Fibroblast of pulmonary artery (primary cell): ENCODE measurements at places on chromosomes 13 and 19.
A peak's percentile ranks its signal among the peaks of the same experiment; 100 is the strongest.

DNA sequence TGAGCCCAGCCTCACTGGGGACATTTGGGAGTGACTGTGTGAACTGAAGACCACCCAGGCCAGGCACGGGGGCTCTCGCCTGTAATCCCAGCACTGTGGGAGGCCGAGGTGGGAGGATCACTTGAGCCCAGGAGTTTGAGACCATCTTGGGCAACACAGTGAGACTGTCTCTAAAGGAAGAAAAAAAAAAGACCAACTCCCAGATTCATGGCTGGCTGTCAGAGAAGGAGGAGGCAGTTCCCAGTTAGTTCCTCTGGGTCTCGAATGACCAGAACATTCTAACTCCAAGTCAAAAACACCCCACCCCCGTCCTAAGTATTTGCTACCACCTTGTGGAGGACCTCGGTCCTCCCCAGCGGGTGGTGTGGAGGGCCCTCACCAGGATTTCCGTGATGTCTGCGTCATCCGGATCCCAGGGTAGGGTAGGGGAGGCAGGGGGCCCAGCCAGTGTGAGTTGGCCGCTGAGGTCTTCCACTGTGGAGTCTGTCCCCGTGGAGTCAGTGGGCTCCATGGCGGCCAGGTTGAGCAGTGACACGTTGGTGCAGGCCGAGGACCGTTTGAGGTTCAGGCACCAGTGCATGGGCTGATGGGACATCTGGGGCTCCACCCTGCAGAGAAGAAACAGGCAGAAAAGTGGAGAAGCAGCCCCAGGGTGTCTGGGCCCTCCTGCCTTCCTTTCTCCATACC, 1.3 kb downstream of the TSKS start:
- peak; percentile 74 for DNase-seq

DNA sequence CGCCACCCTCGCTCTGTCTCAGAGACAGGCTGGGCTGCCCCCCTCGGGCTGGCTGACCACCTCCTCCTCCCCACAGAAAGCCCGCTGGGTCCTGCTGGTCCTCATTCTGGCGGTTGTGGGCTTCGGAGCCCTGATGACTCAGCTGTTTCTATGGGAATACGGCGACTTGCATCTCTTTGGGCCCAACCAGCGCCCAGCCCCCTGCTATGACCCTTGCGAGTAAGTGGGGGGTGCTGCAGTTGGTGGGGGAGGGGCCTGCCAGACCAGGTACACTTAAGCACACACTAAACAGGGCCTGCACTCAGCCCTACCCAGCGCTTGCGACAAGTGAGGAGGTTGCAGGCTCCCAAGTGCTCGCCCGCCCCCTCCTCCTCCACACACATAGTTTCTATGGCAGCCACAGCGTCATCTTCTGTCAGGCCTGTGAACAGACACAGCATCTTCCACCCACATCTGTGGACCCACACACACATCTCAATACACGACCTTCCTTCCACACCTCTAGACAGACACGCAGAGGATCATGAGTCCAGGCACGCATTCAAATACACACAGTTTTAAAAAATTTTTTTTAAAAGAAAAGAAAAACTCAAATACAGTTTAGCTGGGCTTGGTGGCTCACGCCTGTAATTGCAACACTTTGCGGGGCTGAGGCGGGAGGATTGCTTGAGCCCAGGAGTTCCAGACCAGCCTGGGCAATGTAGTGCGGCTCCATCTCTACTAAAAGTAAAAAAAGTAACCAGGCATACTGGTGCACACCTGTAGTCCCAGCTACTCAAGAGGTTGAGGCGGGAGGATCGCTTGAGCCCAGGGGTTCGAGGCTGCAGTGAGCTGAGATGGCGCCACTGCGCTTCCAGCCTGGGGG, 18.4 kb downstream of the PLD3 start:
- DNase-seq, result peak; percentile 26

GRCh38 chr13:36344886-36345437, 1.2 kb downstream of the SPART start:
- DNase-seq, result peak; percentile 34

DNA sequence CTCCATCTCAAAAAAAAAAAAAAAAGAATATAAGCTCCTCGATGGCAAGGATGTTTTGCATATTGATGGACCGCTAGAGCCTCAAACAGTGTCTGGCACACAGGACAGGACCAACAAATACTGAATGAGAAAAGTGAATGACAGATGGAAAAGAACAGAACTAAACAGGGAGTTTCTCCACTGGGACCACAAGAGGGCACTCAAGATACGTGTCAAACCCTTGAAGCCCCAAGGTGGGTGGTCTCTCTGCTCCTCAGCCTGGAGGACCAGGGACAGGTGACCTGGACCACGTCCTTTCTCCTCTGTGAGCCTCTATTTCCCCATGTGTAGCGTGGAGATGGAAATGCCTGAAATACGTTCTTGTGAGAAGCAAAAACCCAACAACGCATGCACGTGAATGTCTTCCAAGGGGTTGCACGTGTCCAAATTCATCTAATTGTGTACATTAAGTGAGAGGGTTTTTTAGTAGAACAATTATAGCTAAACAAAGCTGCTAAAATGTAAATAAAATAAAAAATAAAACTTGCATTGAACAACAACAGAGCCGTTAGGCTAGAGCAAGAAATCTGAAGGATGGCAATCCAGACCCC, 5.7 kb upstream of the CDC42EP5 start:
- DNase-seq, result peak; percentile 67

GRCh38 chr13:19156013-19156825, 25.4 kb downstream of the TUBA3C start:
- no peak for DNase-seq

GRCh38 chr13:34474187-34474868, 467.7 kb upstream of the NBEA start:
- DNase-seq, result no peak

- DNase-seq, result peak; percentile 45
Observed at GRCh38 chr13:89066868-89067466, 1395.8 kb downstream of the SLITRK5 start.

GRCh38 chr19:6531163-6531955, 533 bp downstream of the TNFSF9 start:
- DNase-seq, result no peak
